Transverse colon (tissue), 4 donors: ENCODE measurements at places on chromosomes 6 and 20.

DNA sequence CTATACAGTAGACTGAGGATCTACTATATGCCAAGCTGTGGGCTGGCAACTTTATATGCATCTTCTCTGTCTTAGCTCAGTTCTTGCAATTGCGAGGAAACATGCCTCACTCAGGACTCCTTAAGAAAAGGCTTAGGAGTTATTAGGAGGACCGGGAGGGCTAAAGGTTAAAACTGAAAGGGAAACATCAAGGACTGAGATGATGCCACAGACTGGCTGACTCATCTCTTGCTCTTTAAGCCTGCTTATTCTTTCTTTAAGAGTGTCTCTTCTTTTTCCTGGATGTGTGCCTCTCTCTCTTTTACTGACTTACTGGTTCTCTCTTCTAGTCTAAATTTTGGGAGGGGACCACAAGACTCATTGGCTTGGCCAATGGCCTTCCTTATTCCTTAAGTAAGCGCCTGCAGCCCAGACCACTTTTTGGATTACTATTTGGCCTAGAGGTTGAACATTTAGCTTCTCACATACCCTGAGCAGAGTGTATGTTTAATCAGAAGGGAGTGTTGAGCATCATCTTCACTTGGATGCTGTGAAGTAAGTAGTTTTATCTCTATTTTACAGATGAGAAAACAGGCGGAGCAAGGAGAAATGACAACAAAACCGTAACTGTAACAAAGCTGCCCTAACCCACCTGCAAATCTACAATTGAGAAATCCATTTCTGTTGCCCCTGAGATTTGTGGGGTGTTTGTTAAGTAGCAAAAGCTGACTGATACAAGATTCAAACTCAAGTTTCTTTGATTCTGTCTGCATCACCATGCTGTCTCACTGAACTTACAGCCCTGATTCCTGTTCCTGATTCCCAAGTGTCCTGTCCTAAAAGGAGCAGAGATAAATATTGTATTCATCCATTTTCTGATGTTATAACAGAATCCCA lies 7.2 kb upstream of the SDC4 start:
- DNase-seq: no peak

GRCh38 chr6:125003070-125003469 lies 40.8 kb downstream of the RNF217 start:
- DNase-seq: no peak

DNA sequence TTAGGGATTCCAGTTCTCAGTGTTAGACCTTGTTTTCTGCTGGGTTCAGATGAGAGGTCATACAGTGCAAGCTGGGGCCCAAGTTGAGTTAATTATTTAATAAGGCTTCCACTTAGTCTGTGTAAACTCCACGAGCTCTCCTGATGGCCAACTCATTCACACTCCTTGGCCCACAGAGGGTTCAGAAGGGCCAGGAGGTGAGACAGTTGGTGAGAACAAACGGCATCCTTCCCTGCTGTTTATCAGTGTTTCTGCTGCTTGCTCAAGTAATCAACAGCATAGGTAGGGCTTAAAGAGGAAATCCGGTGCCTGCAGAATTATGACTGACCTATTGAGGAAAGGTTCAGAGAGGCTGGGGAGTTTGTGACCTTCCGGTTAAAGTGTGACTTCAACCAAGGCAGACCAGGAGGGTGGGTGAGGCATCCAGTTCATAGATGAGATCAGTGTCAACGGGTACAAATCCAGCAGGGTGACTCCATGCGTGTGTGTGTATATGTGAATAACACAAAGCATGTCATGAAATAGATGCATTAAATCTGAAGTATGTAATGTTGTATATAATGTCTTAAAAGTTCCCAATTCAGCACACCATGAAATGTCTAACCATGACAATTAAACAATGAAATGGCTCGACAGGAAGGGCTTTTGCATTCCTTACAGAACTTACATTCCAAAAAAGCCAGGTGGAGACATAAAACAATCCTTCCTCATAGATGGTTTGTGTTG lies 37.4 kb upstream of the BCAS1 start:
- DNase-seq: peak; percentile 21

DNA sequence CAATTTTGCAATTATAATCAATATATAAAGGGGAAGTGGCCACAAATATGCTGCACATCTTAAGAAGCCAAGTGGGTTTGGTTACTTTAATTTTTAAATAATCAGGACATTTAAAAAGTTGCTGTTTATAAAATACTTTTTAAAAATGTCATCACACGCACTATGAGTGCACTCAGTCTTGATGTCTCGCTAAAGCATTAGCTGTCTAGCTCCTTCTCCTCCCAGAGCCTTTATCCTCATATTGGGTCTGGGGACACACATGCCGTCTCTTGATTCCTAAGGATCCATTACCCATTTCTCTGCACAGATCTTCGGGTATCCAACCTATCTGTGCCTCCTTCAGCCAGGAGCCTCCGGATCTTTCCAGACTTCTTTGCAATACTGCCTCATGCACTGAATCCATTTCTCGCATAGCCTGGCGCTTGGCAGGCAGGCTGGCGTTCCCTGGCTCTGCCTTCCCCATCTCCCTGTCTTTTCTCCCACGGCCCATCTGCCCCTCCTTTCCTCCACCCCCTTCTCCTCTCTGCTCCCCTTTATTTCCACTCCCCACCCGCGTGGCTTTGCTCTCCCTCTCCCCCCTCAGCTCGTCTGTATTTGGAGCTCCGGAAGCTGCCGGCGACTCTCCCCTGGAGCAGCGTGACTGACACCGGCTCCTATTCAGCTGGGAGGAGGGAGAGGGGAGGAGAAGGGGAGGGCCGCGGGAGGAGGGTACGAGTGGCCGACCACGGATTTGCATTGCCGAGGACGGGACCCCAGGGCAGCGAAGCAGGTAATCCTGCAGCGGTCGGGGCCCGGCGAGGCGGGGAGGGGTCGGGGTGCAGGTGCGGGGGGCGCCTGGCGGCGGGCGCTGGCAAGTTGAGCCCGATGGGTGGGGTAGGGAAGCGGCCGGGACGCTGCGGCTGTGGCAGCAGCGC lies at the start of gene CAP2:
CAP2 (plus strand) TSS at position 618 of the 914 bp plus-strand sequence. CDS start 27,961 bp downstream, outside the sequence.
- DNase-seq: peak; percentile 62

DNA sequence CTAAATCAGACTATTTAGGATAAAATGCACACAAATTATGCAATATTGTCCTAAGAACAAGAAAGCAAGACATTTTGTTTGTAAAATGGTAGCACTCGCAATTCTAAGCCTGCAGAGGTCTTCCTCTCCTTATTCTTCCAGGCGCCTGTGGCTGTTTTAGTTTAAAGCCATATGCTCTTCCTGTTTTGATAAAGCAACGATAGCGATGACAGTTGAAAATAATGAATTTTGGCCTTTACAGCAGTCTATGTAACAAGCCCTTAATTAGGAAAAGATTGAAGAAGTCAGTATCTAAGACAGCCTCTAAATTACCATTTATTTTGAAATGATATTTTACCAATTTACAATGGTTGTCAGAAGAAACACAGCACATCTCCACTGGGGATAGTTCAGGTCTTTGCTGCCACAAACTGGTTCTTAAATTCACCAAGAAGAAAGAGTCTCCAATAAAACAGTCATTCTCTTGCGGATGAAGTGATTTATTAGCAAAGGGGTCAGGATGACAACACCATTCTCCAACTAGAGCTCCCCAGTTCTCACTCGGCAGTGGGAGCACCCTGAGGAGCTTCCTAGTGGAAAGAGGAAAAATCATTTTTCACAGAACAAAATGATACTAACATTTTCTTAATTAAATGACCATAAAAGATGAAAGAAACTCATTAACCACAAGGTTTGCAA lies 21.4 kb downstream of the UBE3D start:
- DNase-seq: no peak

DNA sequence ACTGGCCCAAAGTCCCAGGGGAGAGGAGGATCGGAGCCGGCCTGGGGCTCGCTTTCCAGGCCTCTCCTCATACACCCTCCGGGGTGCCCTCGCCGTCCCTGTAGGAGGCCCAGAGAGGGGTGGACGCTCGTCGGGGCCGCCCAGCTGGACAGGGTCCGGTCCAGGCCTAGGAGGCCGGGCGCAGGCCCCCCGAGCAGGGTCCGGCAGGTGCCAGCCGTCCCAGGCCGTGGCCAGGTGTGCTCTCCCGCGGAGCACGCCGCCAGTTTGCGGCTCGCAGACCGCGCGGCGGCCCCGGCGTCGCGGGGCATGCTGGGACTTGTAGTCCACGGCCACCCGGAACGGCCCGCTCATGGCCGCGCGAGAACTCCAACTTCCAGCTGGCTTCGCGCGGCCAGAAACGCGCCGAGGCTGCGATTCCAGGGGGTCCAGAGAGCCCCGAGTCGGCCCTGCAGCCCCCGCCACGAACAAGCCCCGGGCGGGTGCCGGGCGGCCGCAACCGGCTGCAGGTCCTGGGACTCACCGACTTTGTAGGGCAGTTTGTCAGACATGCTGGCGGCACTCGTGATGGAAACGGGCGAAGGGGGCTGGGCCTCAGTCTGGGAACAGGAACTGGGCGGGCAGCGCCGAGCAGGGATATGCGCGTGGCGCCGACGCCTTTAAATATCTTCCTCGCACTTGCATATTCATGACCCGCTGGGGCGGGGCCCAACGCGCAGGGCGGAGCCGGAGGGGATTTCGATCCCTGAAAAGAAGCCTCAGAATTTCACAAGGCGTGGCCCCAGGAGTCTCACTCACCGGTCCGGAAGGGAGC lies at the start of gene AHCY:
AHCY (minus strand) TSS at position 633 of the 811 bp plus-strand sequence; CDS start at position 548, 85 bp downstream.
- DNase-seq: peak; percentile 98

DNA sequence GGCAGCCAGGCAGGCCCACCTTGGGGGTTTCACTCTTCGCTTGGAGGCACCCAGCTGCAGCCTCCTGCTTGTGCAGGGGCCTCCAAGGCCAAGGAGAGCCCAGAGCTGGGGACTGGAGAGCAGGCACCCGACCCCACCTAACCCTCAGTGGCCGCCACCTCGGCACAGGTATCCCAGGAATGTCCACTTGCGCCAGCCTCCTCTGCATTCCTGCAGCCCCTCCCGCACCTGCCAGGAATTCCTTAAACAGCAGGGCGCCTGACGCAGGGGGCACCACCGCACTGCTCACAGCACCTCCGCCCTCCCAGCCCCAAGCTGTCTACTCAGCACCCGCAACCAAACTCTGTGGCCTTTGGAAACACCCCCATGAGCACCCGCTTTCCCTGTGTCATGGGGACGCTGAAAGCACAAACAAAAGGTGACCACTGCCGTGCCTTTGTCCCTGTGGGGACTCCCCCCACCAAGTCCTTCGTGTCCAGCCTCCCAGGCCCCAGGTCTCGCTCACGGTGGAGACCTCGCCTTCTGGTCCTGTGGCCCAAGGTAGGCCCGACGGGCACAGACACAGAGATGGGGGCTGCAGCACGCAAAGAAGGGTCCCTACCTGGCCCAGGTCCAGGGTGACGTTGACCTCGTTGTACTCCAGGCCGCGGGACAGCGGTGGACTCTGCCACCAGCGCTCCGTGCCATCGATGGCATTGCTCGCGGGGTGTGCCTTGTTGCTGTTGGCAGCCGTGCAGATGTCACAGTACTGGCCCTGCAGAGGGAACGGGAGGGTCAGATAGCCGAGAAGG lies 5.1 kb downstream of the LAMA5 start:
- DNase-seq: no peak

GRCh38 chr6:83707829-83708545 lies 914 bp downstream of the SNAP91 start:
- DNase-seq: no peak

DNA sequence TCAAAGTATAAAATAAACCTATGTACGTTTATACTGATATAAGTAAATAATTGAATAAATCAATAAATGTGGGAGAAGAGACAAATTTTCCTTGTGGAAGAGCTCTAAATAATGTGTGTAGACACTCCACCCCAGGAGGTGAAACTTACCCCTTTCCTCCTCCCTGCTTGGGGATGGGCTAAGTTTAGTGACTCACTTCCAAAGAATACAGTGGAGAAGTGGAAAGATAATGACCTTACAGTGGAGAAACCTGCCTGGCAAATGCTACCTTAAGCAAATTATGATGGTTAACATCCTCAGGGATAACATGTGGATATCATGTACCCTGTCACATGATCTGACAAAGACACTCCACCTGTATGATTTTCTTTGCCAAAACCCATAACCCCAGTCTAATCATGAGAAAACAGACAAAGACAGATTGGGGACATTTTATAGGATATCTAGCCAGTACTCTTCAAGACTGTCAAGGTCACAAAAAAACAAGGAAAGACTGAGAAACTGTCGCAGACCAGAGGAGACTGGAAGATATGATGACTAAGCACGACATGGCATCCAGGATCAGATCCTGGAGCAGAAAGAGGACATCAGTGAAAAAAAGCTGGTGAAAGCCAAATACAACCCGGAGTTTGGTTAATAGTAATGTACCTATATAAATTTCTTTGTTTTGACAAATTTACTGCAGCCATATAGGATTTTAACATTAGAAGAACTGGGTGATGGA lies 195.5 kb upstream of the PRDM1 start:
- no peak for DNase-seq

- no peak for DNase-seq
Measured at GRCh38 chr6:15437090-15437635, 191.3 kb downstream of the JARID2 start.

DNA sequence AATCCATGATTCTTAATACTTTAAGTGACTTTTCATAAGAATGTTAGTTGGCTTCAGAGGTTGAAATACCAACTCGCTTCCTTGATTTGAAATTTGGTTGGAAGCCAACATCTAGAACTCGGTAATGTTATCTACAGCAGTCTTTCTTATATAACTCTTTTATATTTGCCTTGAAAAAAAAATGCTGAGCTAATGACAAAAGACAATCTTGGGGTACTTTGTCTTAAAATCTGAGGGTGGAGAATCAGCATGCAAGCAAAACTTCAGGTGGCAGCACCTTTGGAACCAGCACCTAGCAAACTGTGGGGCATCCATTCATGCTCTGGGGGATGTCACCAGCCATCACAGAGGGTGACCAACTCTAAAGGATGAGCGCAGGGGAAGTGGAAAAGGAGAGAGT lies 76.3 kb downstream of the PDE10A start:
- no peak for DNase-seq
